ENCODE measurements at places on chromosomes 2 and 18. TPM values are rescaled to one million over a fixed set of nuclear protein-coding genes. Genes with fewer than 3 reads are reported as not detected.
A peak's percentile ranks its signal among the peaks of the same experiment; 100 is the strongest.

GRCh38 chr2:171509945-171510731 is 12.1 kb upstream of the CYBRD1 start:
- H3K36me3 ChIP-seq, result no peaks in the 10 kb centered on the region
- H3K27me3 ChIP-seq, result no peaks in the 10 kb centered on the region
- DNase-seq, result no peak

GRCh38 chr2:112162956-112163355 is 24.8 kb downstream of the FBLN7 start:
- DNase-seq, result no peak
- H3K4me3 ChIP-seq, result no peak overlapping the region
- peaks cover 3% of the 10 kb centered on the region for H3K4me1 ChIP-seq
- no peaks in the 10 kb centered on the region for H3K27me3 ChIP-seq
- no peak overlapping the region for H3K27ac ChIP-seq

The SPATS2L gene
- total RNA-seq, result 0.36 TPM

DNA sequence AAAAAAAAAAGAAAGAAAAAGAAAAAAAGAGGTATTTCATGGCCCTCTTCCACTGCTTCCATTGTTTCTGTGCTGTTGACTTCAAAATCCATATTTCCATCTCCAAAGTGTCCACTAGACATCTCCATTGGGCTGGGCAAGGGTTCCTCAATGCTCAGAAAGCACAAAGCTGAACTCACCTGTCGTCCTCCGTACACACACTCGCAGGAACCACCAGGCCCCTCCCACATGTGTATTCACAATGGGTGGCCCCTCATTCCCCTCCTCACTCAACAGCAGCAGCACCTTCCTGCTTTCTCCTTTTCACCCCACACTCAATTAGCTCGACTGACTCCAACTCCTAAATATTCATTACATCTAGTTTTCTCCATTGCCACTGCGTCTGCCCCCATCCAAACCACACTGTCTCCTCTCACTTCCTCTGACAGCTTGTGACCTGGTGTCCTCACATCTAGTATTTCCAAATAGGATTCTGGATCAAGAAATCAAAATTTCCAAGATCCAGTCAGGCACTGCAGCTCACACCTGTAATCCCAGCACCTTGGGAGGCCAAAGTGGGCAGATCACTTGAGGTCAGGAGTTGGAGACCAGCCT is 25.2 kb downstream of the OSBPL1A start:
- no peak for DNase-seq
- no peak overlapping the region for H3K4me3 ChIP-seq
- no peaks in the 10 kb centered on the region for H3K27me3 ChIP-seq
- no peaks in the 10 kb centered on the region for H3K4me1 ChIP-seq
- no peaks in the 10 kb centered on the region for H3K36me3 ChIP-seq

- H3K27ac ChIP-seq, result no peak overlapping the region
- H3K27me3 ChIP-seq, result no peaks in the 10 kb centered on the region
- no peaks in the 10 kb centered on the region for H3K36me3 ChIP-seq
- DNase-seq, result no peak
- H3K4me3 ChIP-seq, result no peak overlapping the region
- H3K4me1 ChIP-seq, result peaks cover 2% of the 10 kb centered on the region
Measured at GRCh38 chr2:85974390-85974789, 85.6 kb upstream of the ST3GAL5 start.

DNA sequence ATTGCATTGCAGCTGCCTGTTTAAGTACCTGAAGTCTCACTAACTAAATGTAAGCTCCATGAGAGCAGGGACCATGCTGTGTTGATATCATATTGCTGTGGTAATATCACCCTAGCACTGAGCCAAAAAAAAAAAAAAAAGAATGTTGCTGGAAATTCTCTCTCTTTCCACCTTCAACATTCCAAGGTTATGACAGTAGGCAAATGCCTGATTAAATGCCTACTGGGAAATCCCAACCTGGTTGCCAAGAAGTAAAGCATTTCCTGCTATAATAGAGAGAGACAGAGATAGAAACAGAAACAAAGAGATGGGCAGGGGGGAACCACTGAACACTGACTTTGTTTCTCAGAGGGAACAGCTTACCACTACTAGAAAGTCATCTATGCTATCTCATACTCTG is 1604.2 kb downstream of the LRP1B start:
- no peak overlapping the region for H3K27ac ChIP-seq
- no peaks in the 10 kb centered on the region for H3K36me3 ChIP-seq
- no peak for DNase-seq
- no peaks in the 10 kb centered on the region for H3K4me1 ChIP-seq
- H3K4me3 ChIP-seq, result no peak overlapping the region

GRCh38 chr2:88092773-88093172 is 25.1 kb downstream of the SMYD1 start:
- H3K27ac ChIP-seq, result no peak overlapping the region
- no peak overlapping the region for H3K4me3 ChIP-seq
- H3K4me1 ChIP-seq, result peaks cover 15% of the 10 kb centered on the region
- DNase-seq, result no peak

The COL5A2 gene
- 0.66 TPM for total RNA-seq

GRCh38 chr2:184597571-184597991 is 748 bp upstream of the ZNF804A start:
- peaks cover 6% of the 10 kb centered on the region for H3K27me3 ChIP-seq
- H3K27ac ChIP-seq, result peak overlapping the region; percentile 57
- no peaks in the 10 kb centered on the region for H3K36me3 ChIP-seq
- H3K4me3 ChIP-seq, result peak overlapping the region; percentile 62
- H3K4me1 ChIP-seq, result peaks cover 26% of the 10 kb centered on the region
- DNase-seq, result peak; percentile 50

The CKAP2L gene
- not detected for total RNA-seq

DNA sequence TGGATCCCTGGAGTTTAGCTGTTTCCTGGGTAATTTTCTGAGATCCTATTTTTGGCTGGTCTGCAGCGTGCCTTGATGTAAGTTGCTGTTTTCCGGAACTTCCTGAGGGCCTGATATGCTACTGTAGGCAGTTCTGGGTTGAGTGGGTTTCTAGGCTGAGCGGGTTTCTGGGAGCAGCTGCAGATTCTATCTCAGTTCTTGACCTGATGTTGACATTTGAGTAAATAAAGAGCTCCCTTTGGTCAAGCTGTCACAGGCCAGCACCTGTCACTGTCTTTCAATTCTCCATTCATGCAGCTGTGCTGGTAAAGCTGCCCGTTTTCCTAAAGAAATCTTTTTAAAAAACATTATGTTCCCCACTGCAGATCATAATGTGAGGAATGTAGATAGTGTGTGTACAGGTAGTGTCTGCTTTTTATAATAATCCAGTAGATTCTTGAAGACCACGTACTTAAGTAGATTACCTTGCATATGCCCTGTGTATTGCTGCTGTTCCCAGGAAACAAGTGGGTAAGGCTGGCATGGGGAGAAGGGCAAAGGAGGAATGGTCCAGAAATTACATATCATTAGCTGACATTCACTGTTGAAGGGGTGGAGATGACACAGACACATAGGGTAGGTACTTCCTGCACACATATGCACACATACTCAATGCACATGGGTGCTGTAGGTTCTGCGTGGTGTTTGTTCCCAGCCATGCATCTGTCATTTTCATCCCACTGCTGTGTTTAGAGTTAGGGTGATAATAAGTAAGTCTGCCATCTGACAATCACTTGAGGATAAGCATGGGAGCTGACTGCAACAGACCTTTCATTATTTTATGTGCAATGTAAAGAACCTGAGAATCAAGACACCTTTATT is 25.9 kb downstream of the CD28 start:
- H3K4me1 ChIP-seq, result no peaks in the 10 kb centered on the region
- H3K4me3 ChIP-seq, result no peak overlapping the region
- H3K36me3 ChIP-seq, result no peaks in the 10 kb centered on the region
- DNase-seq, result no peak
- no peaks in the 10 kb centered on the region for H3K27me3 ChIP-seq

DNA sequence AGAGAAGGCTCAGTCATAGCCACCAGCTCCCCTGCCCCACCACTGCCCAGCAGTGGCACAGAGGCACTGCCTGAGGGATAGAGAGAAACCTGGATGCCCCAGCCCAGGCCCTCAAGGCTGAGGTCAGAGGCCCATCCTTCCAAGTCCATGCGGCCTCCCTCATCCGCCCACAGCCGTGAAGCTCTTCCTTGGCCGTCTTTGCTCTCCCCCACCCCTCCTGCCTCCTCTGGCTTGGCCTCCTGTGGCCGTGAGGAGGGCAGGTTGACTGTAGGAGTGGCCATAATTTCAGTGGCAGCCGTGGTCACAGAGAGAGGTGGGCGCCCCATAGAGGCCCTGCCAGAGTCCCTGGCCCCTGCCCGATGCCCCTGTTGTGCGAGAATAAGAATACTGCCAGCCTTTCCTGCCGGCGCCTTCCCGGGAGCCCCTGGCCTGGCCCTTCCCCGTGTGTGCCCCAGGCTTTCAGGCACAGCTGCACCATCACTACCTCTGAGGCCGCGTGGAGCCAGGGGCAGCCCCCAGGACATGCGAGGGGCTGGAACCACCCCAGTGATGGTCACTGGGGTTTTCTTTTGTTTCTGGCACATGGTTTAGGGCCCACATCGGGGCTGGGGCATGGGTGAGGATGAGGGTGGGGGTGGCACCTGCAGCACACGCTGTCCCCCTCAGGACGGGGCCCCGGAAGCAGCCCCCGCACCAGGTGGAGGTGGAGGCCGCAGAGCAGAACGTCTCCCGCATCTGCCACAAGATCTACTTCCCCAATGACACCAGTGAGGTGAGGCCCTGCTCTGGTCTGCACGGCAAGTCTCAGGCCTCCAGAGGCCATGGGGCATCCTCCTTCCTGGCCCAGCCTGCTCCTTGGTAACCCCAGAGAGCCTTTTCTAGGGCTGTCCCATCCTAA is 13.1 kb upstream of the GPR17 start:
- no peaks in the 10 kb centered on the region for H3K27me3 ChIP-seq
- peak overlapping the region; percentile 80 for H3K27ac ChIP-seq
- H3K36me3 ChIP-seq, result no peaks in the 10 kb centered on the region
- DNase-seq, result peak; percentile 80
- H3K4me3 ChIP-seq, result no peak overlapping the region
- peaks cover 97% of the 10 kb centered on the region for H3K4me1 ChIP-seq

The HOXD13 gene
- total RNA-seq, result not detected

DNA sequence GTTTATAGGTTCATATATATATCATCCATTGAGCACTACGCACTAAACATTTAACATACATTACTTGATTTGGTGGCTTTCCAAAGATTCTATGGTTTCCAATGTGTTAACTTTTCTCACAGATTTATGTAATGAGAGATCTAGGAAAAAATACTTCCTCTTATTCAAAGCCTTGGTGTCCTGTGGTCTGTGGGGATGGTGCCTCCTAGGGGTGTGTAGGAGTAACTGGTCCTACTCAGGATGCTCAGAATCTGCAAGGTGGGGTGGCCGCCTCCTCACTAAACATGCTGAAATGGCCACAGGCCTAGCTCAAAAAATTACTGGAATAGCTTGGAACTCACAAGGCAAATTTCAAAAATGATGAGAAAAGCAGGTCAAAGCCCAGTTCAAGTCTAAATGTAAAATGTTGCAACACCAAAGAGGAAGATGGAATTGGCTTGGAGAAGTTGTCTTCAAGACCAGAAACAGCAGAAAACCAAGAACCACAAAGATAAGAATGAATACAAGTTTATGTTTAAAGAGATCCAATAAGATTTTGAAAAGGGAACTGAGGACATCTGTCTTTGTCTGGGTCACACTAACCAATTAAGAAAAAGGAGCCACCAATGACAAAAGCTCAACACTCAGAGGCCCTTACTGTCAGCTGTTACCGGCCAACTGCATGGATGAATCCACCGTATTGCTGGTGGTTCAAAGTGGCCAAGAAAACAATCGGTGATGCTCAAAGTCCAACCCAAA is 11.5 kb downstream of the GPR55 start:
- H3K27me3 ChIP-seq, result no peaks in the 10 kb centered on the region
- DNase-seq, result peak; percentile 82
- no peak overlapping the region for H3K4me3 ChIP-seq
- H3K36me3 ChIP-seq, result no peaks in the 10 kb centered on the region
- peaks cover 10% of the 10 kb centered on the region for H3K4me1 ChIP-seq

The EPB41L3 gene
- 0.57 TPM for total RNA-seq

DNA sequence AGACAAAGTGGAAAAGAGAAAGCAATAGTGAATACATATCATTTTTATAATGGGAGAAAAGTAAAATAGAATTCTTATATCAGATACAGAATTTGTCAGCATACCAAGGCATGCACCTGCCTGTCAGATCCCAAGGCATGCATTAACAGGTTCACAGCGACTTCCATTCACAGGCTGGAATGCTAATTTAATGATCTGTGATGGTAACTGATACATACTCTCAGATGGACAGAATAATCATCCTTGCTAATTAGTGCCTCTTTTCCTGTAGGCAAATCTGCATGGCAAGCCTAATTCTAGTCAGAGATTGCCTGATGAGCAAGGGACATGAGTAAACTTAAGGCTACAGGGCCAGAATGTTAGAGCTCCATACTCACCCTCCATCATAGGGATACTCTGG is 76.1 kb downstream of the PRKRA start:
- DNase-seq, result no peak
- H3K4me1 ChIP-seq, result no peaks in the 10 kb centered on the region
- H3K27me3 ChIP-seq, result no peaks in the 10 kb centered on the region
- H3K27ac ChIP-seq, result no peak overlapping the region
- no peak overlapping the region for H3K4me3 ChIP-seq

DNA sequence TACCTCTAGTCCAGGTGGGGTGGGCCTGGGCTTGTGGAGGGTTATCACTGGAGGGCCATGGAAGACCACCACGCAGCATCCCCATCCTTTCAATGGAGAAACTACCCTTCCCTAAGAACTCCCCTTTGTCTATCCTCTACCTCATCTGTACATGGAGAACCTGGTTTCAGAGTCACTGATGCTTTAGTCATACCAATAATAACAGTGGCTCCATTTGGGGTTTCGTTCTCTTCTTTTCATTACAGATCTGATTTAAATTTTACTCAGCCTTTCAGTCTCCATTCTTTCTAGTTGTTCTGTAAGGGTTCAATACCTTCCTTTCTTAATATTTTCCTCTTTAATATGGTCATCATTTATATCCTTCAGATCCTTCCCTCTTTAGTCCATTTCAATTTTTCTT is 54.6 kb upstream of the ZFP36L2 start:
- H3K36me3 ChIP-seq, result peaks cover 10% of the 10 kb centered on the region
- no peak overlapping the region for H3K27ac ChIP-seq
- no peak for DNase-seq
- H3K27me3 ChIP-seq, result no peaks in the 10 kb centered on the region

- H3K27me3 ChIP-seq, result no peaks in the 10 kb centered on the region
- H3K36me3 ChIP-seq, result no peaks in the 10 kb centered on the region
- H3K27ac ChIP-seq, result no peak overlapping the region
- no peak overlapping the region for H3K4me3 ChIP-seq
- no peak for DNase-seq
Measured at GRCh38 chr2:98191883-98192282, 104.9 kb downstream of the VWA3B start.

Data from B cell (primary cell).